ENCODE measurements at places on chromosomes 6 and 20.
A peak's percentile ranks its signal among the peaks of the same experiment; 100 is the strongest.

DNA sequence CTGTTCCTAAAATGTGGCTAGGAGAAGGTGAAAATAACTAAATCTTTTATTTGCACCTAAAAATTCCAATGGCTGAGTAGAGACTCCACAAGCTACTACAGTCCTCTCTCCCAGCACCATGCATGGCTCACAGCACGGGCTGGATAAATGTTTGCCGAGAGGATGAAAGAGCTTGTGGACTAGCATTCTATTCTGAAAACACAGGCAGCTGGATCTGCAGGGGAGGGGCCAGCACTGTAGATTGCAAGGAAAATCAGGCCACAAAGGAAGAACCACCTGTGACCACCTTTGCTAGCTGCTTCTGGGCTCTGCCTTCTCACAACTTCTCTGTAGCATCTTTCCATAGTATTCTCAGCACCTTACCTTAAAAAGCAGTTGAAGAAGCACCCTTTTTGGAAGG, 46.6 kb downstream of the CLIC5 start:
- DNase-seq = no peak

DNA sequence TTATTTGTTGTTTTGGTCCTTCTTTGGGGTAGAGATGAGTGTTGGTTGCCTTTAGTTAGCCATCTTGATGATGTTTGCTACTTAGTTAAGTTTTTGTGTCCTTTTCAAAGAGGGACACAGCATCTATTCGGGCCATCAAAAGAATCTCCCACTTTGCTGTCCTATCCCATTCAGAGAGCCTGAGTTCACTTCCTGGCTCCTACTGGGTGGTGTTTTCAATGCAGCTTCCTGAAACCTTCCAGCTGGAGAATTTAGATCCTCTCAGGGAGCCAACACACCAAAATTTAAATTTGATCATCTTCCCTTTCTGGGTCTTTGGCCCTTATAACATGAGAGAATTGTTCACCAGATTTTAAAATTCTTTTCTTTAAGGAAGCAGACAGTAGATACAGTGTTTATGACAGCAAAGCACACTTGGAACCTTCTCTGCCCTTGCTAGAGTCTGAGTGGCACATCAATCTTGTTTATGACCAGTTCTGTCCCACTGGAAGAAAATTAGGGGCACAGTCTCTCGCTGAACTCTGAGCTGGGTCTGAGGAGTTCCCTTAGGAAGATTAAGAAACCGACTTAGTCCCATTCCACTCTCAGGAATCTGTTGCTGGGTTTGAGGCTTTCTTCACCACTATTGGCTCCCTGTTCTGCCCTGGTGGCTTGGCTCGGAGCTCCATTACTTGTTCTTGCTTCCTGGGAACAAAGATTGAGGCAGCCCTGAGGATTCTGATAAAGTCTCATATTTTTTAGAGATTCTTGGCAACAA, 115.5 kb downstream of the CCDC170 start:
- DNase-seq = no peak

DNA sequence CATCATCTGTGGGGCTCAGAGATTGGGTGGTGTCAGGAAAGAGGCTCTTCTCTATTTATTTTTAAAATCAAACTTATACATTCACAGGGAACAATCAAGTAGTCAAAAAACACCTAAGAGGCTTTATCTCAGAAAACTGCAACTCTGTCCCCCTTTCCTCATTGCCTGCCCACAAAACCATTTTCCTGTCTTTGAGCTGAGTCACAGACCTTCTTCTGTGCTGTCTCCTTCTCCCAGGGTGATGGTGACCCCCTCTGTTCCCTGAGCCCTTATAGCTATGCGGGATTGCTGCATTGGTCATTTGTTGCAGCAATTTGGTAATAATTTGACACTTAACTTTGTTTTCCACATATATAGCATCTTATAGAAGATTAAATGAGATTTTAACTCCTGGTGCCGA, 195.2 kb upstream of the PROKR2 start:
- DNase-seq = no peak

DNA sequence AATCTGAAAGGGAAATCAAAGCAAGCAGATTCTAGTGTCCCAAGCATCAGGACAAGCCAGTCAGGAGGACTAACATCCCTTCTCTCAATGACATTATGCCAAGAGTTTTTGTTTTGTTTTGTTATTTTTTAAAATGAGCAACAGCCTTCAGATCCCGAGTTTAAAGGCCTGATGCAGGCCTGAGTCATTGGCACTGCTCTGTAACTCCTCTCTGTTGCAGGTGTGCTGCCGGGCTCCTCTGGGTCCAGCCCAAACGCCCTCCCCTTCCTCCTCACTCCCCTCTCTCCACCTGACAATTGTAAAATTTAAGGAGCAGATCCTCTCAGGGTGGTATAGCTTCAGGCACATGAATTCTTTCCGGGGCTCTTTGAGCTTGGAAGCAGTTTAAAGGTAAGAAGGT, 502.0 kb downstream of the BMP2 start:
- no peak for DNase-seq

DNA sequence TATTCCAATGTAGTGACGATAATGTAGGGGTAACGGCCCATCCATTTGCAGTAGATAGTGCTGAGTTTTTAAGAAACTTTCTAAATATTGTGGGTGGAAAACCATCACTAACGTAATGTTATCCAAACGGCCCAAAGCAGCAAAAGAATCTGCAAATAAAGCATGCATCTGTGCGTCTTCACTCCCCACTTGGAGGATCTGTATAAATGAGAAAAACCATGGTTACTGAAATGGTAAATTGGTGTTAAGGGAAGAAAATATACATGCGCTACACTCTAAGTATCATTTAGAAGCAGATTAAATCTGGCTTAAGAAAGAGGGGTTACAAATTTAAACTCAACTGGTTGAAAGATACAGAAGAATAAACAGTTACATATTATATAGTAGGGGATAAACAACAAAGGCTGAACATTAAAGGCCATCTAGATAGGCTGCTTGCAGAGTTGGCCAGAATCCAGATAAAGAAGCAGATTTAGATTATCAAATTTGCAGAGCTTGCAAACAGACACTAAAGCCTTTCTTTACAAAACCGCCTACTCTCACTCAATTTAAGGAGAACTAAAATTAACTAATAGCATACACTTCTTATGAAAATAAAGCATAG, 93.3 kb downstream of the SESN1 start:
- DNase-seq = no peak

DNA sequence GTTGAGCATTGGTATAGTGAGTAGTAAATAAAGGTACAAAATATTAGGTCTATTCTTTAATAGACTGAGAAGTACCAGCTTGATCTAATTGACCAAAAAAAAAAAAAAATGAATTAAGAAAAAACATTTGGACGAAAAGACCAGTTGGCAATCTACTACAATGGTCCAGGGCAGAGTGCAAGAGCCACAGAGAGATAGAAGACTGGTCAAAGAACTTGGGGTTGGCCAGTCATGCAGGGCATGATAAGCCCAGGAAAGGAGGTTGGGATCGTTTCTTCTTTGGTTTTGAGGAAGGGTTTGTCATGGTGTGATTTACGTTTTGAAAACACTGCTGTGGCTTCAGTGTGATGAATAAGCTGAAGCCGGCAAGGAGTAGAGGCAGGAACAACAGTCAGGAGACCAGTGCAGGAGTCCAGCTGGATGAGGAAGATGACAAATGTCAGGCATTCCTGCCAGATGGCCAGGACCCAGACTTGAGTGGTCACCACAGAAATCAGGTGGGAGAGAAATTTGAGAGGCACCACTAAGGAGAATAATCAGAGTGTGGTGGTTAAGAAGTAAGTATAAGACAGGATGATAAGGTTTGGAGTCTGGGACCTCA, 14.0 kb downstream of the SMLR1 start:
- DNase-seq = no peak

GRCh38 chr6:31715022-31715958, at the start of gene LY6G6D:
Gene LY6G6D, plus strand, starts transcription at chr6:31715348. Its CDS starts 8 bp downstream, at chr6:31715356.
- DNase-seq = no peak

DNA sequence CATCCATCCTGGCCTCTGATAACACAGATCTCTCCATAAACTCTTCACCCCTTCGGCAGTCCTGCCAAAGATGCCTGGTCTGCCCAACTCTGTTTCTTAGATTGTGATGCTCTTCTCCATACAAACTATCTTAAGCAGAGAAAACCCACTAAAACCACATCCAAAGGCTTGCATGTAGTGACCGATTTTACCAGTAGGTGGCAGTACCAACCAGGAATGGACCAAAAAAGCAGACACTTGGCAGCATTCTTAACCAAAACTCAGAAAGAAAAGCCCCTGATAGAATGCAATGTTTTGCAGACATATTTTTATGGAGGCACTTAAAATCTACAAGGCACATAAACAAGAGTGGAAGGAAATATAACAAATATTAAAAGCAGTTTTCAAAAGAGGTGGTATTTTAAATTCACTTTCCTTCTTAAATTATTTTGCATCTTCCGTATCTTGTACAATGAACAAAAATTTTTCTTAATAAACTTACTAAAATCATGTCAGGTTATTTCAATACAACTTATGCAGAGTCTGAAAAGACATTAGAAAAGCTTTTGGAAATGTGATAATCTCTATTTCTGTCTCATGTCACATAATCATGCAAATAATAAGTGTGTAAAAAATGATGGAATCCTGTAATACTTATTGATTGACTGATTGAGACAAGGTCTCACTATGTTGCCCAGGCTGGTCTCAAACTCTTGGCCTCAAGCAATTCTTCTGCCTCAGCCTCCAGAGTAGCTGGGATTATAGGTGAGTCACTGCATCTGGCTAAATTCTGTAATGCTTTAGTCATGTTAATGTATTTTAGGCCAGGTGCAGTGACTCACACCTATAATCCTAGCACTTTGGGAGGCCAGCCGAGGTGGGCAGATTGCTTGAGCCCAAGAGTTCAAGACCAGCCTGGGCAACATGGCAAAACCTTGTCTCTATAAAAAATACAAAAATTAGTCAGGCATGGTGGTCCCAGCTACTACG, 29.4 kb downstream of the LRP11 start:
- DNase-seq = peak; percentile 13
